ENCODE measurements at places on chromosomes 13 and 19. TPM values are rescaled to one million over a fixed set of nuclear protein-coding genes. Genes with fewer than 3 reads are reported as not detected.

ZNF730 gene
- total RNA-seq: 1.4 TPM

PCP2 gene
- not detected for total RNA-seq

C13orf46 gene
- total RNA-seq: not detected

ARHGAP33 gene
- 7.5 TPM for total RNA-seq

CEACAM8 gene
- not detected for total RNA-seq

CCNE1 gene
- 15.9 TPM for total RNA-seq

MARCHF2 gene
- 44.3 TPM for total RNA-seq

COX7A1 gene
- total RNA-seq: 0.35 TPM

UNC13A gene
- 0.14 TPM for total RNA-seq

ZNF285 gene
- total RNA-seq: 2.0 TPM

MCEMP1 gene
- total RNA-seq: not detected

All from airway epithelial cell (primary cell).